ENCODE measurements at places on chromosomes 6 and 20.

- DNase-seq, result no peak
Measured at GRCh38 chr20:8648466-8648865, 420.4 kb upstream of the PLCB4 start.

DNA sequence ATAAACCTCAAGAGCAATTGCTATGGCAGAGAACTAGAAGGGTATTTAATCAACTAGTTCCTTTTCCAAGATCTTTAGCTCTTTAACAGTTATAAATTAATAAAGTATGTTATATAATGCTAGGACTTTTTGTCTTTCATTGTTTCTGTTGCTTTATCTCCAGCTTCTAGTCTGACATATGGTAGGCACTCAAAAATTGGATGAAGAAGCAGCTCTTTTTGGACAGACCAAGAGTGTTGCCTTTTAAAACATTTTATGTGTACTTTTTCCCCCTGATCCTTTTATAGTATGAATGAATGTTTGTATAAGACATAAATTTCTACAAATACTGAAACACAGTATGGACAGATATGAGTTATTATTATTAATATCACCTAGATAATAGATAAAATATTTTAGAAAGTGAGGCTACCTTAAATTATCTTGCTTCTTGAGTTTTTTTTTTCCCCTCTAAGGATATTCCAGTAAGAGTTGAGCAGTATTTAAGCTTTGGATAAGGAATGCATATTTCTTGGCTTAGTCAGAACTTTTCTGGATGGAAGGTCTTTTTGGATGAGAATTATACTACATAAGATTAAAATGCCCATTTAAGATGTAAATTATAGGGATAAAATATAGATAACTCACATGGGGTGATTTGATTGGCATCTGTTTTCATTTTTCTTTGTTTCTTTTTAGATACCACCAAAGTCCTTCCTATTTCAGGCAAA, 16.6 kb downstream of the LAMA2 start:
- no peak for DNase-seq

GRCh38 chr6:140001005-140001404, 626.6 kb upstream of the CITED2 start:
- no peak for DNase-seq

- DNase-seq, result no peak
Measured at GRCh38 chr20:61821735-61822134, 243.9 kb downstream of the TAF4 start.

DNA sequence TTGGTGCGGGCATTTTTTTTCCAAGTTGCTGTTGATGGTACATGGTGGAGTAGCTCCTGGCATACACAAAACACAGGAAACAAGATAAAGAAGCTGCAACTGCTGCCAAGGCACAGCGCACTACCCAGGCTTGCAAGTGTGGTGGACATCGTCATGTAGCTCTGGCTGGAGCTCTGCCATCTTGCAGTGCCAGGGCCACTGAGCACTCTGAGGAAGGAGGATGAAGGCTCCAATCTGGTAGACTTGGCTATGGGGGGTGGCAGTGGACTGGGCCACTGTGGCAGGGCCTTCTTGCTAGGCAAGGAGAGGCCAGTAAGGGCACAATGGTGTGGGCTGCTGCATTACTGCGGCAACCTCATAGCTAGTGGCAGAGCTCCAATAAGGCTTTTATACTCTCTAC, 263.5 kb downstream of the CENPW start:
- DNase-seq, result no peak

DNA sequence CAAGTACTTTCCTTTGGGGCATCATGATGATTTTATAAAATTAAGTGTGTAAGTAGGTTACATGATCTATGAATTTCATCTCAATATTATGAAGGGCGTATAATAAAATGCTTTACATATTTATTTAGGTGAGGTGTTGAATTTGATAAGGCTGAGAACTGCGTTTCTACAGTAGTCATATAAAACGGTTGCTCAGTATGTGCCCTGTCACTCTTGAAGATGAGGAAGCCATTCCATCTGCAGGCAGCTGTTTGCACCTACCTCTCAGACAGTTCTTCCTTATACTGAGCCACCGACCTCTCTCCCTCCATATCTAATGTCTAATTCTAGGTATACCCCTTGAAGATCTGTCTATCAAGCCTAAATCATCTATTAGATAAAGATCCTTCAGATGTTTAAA, 16.1 kb downstream of the NCOA7 start:
- DNase-seq, result no peak

- DNase-seq, result no peak
Measured at GRCh38 chr20:41141153-41141815, 3.9 kb downstream of the PLCG1 start.

- DNase-seq, result no peak
Measured at GRCh38 chr20:62983210-62983609, 23.6 kb downstream of the BHLHE23 start.

GRCh38 chr6:23478312-23478711, 647.7 kb upstream of the NRSN1 start:
- DNase-seq, result no peak

- no peak for DNase-seq
Measured at GRCh38 chr6:154886471-154886870, 108.6 kb upstream of the TIAM2 start.

DNA sequence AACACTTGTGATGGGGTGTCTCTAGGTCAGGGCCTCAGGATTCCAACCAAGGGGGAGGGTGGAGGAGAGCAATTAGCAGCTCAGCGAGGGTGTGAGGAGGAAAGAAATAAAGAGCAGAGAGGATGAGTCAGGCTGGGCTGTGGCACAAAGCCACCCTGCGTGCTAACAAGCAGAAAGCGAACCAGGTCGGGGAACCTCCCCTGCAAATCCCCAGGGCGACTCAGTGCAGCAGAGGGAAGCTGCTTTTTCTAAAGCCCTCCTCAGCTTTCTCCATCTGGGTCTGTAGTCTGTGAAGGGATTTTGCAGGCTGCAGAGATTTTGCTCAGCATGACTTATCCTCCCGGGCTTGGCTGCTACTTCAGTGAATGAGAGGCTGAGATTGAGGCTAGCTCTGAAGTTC, 6.6 kb upstream of the SPO11 start:
- DNase-seq, result peak; percentile 21

DNA sequence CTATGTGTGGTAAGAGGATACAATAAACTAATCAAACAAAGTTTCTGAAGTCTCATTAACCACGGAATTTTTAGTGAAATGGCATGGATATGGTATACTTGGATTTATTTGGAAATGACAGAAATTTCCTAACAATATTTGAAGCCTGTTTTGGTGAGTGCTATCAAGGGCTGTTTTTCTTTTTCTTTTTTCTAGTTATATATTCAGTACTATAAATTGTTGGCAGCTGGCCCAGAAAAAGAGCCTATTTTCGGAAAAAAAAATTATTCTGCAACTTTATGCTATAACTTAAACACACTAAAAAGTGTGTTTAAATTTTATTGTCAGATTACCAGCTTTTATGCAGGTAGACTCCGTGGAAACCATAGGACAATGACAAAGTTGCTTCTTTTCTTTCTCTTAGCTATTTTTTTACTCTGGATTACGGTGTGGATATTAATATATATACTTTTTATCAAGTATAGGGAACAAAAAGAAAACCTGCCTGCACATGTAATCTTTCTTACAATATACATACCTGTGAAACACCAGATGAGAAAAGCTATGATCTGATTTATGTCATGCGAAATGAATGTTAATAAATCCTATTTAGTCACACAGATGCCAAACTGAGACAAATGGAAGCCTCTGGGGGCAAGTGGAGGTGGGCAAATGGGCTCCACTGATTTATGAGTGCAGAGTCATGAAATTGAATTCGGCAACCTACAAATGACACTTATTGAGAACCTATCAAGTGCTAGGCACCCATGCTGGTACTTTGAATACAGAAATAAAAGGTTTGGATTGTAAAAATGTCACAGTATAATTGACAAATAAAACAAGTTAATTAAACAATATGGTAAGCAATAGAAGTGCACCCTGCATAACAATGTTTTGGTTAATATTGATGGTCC, 919.5 kb upstream of the FLRT3 start:
- no peak for DNase-seq

- no peak for DNase-seq
Measured at GRCh38 chr6:128062882-128063603, 162.2 kb upstream of the THEMIS start.

DNA sequence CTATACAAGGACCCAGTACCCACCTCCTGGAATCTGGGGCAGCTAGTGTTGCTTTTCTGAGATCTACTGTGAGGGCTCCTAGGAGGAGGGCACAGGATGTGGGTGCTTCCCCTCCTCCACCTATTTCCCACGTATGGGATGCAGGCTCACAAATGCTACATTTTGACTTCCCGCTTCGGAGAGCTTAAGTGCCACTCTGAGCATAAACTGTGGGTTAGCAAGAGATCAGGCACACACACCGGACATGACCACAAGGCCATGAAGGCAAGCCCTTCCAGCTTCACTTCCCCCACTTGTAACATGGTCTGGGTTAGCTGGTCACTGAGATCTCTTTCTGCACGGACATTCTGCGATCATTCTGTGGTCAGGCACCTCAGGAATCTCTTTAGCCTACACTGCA, 15.7 kb upstream of the TGM3 start:
- no peak for DNase-seq

DNA sequence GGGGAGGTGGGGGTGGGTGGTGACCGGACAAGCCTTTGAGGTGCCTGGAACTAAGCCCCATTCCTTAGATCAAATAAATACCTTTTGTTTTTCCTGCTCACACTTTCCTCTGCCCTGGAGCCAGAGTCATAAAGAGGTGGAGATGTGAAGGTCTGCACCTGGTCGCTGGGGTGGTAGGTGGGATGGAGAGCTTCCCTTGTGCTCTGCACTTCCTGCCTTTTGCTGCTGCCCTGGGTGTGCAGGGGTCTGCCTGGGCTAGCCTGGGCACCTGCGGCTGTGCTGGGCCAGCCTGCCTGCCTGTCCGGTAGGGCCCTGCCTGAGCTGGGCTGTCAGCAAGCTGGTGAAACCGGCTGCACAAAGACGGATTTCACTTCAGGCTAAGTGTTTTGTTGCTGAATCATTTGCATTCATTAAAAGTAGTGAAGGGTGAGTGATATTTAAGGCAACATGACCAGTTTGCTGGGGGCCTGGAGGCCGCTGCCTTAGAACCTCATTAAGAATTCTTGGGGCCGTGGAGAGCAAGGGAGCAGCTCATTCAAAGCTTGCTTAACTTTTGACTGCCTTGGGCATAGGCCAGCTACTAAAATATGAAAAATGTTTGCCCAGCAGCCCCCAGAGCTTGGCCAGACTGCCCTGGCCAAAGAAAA, 20.5 kb downstream of the PTK7 start:
- DNase-seq, result no peak

DNA sequence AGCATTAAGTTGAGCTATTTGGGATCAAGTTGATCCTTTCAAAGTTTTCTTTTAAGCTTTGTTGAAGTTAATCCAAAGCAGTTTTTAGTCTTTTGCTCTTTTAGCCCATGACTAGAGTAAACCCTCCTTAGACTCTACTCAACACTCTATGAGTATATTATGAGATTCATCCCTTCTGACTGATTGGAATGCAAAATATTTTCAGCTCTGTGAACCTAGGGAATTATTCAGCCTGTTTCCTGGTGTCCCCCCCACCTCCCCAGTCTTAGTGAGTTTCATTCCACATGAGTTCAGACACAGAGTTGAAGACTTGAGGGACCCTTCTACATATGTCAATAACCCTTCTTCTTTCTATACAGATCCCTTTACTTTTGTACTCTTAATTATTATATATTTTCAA, 413.7 kb downstream of the RFPL4B start:
- no peak for DNase-seq

GRCh38 chr6:56334937-56335336, 87.6 kb upstream of the COL21A1 start:
- DNase-seq, result no peak

DNA sequence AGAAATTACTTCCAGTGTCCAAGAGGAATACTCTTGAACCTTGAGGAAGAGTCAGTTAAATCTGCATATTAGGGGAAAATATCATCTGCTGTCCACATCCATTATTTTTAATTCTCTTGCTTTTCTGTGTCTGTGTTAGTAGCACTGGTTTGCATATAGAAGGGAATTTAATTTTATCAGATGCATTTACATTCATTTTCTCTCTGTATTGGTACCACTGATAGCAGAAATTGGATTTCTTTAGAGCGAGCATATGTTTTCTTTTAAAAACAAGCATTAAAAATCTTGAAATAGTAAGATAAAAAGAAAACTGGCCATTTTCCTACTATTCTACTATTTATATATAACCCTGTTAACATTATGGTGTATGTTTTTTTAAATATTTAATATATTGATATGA, 83.8 kb downstream of the KIZ start:
- DNase-seq, result no peak

- DNase-seq, result no peak
Measured at GRCh38 chr6:13927203-13927602, 2.5 kb downstream of the RNF182 start.

DNA sequence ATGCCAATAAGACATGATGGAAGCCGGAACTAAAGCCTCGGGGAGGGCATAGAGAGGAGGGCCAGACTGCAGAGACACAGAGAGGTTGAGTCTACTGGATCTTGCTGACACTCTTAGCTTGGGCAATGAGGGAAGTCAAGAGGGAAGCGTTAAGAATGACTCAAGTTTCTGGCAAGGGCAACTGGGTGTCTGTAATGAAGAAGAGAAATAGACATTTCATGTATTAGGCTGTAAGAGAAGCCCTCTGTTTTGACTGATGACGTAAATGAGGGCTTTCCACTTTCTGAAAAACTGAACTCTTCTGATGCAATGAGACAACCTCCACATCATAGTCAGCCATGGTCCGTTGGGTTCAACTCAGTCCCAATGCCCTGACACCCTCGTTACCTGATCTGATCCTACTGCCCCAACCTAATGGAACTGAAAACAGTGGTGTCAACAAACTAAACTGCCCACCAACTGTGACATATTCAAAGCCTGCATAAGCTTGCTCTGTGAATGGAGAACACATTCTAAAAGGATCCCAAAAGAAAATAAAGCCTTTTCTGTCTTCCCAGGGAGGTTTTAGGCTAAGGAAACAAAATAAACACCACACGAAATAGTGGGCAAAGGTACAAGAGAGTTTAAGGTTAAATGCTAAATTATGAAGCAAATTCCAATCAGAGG, 45.8 kb upstream of the PNRC1 start:
- no peak for DNase-seq

GRCh38 chr20:15033269-15033668, 695.9 kb upstream of the FLRT3 start:
- DNase-seq, result peak; percentile 40

GRCh38 chr6:40937491-40937890, 101.5 kb downstream of the UNC5CL start:
- no peak for DNase-seq
